ENCODE measurements at places on chromosomes 13 and 19.

DNA sequence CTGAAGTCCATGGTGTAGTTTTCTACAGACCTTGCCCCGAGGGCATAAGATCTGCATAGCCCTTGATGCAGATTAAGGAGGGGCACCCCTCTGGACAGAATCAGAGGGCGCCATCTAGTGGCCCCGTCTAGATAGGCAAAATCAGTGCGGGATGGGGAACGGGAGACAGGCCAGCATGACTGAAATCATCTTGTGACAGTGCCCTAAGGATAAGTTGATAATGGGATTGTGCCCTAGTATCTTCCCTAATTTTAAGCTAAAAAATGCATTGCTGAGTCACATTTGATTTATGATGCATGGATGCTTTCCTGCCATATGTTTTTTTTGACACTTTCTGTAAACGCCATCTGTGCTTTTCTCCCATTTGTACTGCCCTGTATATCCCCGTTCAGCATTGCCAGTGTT, 19.0 kb upstream of the GPI start:
- DNase-seq = peak; percentile 88

DNA sequence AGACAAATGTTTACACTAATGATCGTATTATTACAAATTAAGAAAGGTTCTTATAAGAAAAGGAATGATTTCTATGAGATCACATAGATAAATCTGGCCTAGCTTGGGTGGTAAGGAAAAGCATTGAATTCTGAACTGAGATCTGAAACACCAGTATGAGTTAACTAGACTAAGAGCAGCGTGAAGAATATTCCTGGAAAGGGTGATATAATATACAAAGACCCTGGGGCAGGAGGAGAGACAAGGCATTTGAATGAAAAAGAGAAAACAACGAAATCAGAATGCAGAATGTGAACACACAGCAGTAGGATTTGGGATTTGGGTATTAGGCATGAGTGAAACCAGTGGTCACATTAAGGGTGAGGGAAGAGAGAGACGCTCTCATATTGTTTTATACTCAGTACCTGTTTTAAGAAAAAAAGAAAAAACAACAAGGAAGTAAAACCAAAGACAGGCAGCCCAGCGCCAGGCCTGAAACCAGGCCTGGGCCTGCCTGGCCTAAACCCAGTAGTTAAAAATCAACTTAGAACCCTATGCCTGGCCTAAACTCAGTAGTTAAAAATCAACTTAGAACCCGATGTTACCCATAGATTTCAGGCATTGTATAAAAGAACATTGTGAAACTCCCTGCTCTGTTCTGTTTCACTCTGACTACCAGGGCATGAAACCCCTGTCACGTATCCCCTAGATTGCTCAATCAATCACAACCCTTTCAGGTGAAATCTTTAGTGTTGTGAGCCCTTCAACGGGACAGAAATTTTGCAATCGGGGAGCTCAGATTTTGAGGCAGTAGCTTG, 287.1 kb downstream of the ITGBL1 start:
- no peak for DNase-seq

DNA sequence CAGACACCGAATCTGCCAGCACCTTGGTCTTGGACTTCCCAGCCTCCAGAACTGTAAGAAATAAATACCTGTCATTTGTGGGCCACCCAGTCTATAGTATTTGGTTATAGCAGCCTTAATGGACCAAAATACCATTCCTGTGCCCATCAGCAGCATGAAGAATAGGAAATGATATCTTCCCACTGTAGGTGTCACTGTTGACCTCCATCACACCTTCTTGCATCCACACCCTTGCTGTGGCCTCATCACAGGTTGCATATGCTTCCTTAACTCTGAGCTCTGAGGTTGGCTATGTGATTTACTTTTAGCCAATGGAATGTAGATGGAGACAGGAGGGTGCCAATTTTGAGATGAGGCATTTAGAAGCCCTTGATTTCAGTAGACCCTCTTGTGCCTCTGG, 242.0 kb upstream of the TSHZ3 start:
- no peak for DNase-seq

- no peak for DNase-seq
Observed at GRCh38 chr13:58472483-58472882, 840.9 kb downstream of the PCDH17 start.

DNA sequence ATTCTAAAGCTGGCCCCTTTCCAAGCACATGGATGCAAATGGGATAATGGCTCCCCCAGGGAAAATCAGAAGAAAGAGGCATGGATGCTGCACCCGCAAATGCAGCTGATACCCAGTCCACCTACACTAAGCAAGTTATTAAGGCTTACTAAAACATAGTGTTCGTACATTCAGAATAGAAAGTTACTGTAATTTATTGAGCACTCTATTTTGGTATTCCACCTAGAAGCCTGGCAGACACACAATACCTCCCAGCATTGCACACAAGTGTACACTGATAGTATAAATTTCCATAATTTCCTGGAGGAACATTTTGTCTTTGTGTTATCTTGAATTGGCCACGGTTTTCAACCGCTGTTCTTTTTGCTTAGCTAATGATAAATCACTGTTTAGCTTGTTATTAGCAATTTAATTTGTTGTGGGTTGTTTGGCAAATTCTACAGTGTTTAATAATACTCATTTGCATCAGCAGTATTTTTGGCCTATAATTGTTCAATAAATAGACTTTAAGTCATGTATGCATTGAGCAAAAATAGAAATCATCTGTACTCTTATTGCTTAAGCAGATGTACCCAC, 94.5 kb upstream of the MRI1 start:
- DNase-seq = no peak

GRCh38 chr13:73340069-73340468, 281.3 kb downstream of the KLF5 start:
- DNase-seq = no peak

- DNase-seq = no peak
Observed at GRCh38 chr13:88704600-88705275, 1033.6 kb downstream of the SLITRK5 start.

DNA sequence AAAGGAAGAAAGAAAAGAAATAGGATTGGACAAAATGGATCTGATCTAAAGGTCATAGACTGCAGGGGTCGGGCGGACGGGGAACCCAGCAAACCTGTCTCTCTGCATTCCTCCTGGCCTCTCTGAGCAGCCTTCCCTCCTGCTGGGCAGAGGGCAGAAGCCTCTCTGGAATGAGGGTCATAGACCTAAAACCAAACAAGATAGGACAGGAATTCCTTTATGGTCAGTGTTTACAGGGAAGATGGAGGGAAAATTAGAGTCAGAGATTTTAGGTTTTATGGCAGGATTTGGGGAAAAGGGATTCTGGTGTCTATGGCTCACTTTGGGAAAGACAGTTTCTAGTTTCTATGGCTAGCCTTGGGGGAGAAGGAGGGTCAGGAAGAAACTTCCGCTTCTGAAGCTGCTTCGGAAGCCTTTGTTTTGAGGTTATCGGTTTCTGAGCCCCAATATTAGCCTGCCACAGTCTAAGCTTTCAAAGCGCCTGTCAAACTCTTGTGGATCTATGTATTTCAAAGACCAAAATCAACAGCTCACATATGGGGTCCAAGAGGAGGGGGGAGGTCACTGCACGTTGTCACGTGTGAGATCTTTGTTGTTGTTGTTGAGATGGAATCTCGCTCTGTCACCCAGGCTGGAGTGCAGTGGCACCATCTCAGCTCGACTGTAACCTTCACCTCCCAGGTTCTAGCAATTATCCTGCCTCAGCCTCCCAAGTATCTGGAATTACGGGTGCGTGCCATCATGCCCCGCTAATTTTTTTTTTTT, 18.9 kb upstream of the DPRX start:
- DNase-seq = no peak

DNA sequence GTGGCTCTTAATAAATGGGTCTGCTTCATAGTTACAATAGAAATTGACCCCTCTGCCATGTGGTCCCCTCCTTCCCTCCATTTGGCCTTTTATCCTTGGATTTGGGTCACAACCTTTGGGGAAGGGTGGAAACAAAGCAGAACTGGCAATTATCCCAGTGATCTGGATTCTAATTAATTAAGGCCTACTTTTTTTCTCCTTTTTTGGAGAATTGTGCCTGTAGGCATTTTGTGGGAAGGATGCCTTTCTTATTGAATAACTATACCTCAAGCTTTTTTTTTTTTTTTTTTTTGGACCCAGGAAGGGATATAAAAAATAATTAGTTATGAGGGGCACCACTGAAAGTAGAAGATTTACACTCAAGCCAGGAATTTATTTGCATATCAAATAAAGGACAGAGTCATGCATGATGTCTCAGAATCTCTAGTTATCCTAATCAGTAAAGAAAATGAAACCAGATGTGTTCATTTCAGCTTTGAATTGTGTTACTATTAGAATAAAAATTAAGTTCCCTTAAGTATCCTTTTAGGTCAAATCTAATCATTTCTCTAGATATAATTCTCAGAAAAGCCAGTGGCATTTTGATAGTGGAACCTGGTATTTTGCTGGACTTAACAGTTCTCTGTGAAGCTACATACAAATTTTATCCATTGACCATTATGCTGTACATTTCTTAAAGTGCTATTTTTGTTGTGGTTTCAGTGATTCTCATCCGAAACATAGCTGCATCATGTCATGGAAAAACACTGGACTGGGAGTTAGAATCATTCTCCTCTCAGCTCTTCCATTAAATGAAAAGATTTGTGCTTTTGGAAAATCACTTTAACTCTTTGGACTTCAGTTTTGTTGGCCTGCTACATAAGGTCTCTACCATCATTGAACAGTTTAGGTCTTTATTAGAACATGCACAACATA, 129.3 kb downstream of the KCNRG start:
- no peak for DNase-seq
